ENCODE measurements at places on chromosomes 5 and 9.
A peak's percentile ranks its signal among the peaks of the same experiment; 100 is the strongest.

DNA sequence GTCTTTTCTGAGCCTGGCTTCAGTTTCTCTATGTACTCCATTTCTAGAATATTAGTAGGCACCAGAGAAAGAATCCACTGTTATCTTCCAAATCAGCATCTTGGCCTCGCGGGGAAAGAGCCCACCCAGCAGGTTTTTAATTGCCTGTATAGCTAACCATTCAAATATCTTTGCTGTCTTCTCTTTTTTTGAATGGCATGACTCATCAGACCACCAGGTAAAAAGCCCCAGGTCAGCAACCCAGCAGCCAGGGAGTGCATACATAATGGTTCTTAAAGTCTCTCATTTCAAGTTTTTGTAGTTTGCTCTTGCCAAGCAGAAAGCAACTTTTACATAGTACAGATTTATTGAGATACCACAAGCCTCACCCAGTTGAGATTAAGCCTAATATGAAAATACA, 50.7 kb downstream of the TMEM167A start:
- no peak for DNase-seq

DNA sequence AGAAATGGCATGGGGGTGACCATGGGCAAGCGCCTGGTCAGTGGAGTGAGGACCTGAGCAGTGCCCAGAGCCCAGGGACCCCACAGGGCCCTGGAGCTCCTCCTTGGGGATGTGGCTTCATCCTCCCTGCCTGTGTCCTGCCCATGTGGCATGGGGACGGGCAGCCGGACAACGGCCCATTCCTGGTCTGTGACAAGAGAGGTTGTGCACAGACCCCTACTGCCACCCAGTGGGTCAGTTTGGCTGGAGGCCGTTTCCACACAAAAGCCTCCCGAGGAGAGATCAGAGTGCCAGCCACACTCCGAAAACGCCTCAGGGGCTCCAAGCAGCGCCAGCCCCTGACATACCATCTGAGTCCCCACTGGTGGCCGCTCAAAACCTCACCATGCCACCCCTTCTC, 19.8 kb downstream of the SLC6A18 start:
- no peak for DNase-seq

GRCh38 chr5:154117050-154117449, 73.5 kb upstream of the GALNT10 start:
- no peak for DNase-seq

DNA sequence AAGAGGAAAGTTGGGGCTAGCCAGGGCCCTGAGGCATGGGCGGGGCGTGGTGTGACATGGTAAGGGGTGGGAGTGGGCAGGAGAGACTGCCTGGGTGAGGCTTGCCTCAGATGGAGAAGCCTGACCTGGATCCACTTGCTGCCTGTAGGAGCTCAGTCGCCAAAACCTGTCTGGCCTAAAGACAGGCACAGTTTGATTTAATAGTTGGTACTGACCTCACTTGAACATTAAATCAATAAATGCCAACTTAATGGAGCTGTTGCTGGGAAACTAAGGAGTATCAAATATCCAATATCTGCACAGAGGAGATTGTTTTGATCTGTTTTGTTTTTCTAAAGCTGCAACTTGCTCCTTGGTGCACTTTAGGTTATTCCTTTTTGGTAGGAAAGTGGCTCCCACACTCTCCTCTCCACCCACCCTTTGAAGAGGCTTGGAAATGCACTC, 86.4 kb downstream of the RCL1 start:
- no peak for DNase-seq

DNA sequence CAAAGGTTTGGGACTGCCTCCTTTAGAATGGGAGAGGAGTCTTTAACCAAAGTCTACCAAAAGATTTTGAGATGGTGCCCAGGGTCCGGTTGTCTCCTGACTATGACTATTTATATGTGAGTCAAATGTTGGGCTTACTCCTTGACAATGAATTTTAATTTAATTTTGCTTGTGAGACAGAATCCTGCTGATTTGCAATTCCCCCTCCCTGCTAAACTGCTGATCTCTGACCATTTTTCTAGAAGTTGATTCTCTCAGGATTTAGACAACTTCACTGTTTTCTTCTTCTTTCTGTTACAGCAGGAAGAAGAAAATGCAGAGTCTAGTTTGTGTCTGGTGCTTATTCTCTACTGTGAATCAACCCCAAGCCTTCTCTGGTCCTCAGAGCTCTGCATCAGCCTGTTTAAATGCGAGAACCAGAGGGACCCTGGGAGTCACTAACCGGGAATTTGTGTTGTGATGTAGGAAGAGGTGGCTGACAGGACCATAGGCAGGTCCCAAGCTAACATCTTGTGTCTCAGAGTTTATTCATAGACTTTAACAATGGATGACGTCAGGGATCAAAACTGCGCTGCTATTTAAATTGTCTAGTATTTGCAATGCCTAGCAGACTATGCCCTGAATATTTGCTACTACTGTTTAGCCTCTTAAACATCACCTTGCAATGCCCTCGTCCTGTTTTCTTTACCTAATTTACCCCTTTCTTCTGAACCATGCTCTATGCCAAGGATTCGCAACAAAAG, 124.0 kb upstream of the TAF11L2 start:
- no peak for DNase-seq

DNA sequence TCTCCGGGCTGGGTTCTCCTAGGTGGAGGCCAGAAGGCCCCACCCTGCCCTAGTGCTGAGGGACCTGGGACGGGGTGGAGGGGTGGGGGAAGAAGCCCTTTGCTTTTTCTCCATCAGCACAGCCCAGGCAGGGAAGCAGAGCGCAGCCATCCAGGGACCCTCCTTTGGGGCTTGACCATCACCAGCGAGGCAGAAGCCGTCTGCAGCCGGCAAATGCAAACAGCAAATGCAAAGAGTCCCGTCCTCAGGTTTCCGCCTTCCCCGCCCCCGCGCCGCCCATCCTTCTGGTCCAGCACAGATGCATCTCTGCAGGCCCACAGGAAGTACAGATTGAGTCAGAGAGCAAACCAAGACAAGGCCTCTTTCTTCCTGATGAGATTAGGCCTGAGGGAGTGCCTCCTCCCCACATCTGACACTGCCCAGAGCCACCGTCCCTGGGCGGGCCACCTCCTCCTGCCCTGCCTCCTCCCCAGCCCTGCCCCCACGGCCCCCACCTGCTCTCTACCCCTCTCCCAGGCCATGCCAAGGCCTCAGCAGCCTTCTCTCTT, 23.4 kb downstream of the CORO2A start:
- peak; percentile 17 for DNase-seq

- no peak for DNase-seq
Observed at GRCh38 chr5:7811715-7812114, 39.2 kb downstream of the CFAP90 start.

GRCh38 chr9:90795871-90796317, 5.7 kb upstream of the SYK start:
- DNase-seq: no peak

- DNase-seq: no peak
Observed at GRCh38 chr5:117731446-117731845, 1156.8 kb upstream of the SEMA6A start.

- no peak for DNase-seq
Observed at GRCh38 chr5:146072595-146072994, 32.8 kb downstream of the PLAC8L1 start.

- DNase-seq: no peak
Observed at GRCh38 chr5:113280541-113280940, 154.2 kb downstream of the TSSK1B start.

GRCh38 chr5:105903069-105903468, 1767.7 kb downstream of the EFNA5 start:
- no peak for DNase-seq

GRCh38 chr5:143201589-143201988, 201.9 kb downstream of the NR3C1 start:
- no peak for DNase-seq

DNA sequence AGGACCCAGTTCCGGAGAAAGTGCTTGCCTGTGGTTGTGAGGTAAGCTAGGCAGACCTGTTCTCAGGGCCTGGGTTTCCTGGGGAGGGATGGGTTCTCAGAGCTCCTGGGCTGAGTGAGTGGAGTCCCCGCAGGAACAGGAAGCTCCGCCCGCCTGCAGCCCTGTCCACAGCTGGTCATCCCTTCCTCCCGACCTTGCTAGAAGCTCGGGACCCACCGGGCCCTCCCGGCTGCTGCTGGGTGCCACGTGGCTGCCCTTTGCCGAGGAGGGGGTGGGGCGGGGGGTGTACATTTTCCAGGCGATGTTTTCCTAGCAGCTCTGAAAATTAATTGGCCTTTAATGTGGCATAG, 198.1 kb downstream of the C9orf50 start:
- DNase-seq: no peak

- no peak for DNase-seq
Observed at GRCh38 chr5:15718421-15719179, 218.6 kb downstream of the FBXL7 start.

DNA sequence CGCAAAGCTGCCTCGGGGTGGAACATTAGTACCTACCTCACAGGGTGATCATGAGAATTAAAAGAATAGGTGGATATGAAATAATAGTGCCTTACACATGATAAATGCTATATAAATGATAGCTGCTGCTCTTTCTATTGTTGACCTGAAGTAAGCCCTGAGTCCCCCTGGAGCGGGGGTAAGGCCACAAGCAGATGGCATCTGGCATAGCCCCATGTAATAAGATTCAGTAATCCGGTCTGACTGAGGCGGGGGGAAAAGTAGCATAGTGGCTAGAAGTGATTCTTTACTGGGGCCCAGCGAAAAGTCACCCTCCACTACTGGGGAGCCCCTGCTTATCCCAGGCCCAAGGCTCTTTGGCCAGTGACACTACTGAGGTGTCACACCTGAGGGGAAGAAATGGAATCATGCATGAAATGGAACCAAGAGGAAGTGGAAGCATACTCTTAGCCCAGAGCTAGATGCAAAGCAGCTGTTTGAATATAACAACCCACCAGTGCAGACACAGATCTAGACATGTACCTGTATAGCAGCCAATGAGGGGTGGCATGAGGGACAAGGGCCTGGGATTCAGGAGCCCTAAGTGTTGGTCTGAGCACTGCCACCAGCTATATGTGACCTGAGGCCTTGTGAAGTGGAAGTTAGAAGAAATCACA, 16.1 kb upstream of the FGFR4 start:
- DNase-seq: no peak

DNA sequence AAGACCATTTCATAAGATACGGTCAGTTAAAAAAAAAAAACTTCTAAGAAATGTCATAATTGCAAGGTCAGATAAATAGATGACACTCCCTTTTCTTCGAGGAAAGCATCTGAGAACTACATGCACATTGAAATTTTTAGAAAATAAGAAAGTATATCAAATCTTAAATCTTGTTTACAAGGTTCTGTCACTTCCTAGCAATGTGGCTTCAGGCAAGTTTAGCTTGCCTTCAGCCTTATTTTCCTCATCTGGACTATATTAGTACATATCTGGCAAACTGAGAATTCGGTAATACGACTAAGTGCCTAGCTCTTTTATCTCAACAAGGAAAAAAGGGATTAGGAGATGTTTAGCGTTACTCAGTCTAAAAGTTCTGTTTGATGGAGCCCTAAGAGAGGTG, 32.5 kb upstream of the OR2K2 start:
- no peak for DNase-seq

DNA sequence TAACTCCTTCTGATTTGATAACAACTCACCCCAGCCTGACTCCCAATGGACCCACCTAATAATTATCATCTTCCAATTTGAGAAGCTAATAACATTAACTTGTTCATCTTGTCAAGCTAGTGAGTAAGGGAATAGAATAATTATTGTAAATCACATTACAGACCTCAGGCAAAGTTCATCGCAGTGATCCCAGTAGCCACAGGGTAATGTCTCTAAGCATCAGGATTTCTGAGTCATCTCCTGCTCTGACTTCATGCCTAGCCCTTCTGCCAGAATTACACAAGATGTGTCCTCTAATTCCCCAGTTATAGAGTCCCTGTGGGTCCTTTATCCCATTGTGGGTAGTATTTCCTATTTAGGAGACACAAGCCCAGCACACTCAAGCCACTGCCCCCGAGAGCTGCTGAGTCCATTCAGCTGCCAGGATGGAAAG, 365.7 kb downstream of the DEPDC1B start:
- no peak for DNase-seq

DNA sequence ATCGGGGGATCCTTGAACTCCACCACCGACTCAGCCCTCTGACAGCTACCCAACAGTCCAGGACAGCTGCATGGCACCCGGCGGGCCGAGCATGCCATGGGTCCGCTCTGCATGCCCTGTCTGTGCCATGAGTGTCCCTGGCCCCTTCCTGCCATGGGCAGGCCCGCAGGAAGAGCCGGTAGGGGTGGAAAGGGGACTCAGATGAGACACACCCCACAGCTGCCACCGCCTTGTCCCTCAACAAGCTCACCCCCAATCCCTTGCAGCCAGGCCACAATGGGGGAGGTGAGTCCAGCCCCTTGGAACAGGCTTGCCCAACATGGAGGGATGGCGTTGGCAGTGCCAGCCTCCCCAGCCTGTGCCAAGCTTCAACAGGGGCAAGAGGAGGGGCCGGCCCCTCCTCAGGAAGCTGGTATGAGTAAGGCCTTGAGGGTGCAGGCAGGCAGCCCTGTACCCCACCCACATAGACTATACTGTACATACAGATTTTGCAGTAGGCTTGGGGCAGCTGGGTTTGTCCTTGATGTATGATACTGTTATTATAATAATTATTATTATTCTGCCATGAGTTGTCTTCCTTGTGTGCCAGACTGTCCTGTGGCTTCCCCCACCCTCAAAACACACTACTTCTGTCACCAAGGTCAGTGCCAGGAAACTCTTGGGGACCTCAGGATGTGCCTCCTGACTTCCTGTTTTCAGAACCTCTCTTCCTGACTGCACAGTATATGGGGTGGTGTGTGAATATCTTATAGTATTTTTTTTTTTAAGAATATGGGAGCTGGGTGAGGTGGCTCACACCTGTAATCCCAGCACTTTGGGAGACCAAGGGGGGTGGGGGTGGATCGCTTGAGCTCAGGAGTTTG, 12.0 kb upstream of the SLC34A1 start:
- DNase-seq: no peak

GRCh38 chr5:178350361-178351220, 118.0 kb upstream of the PHYKPL start:
- DNase-seq: no peak

GRCh38 chr5:75320371-75320770, 16.6 kb upstream of the HMGCR start:
- DNase-seq: no peak

GRCh38 chr9:83583151-83584014, 39.6 kb upstream of the IDNK start:
- DNase-seq: no peak

GRCh38 chr9:2181792-2182191, 166.6 kb downstream of the SMARCA2 start:
- no peak for DNase-seq

DNA sequence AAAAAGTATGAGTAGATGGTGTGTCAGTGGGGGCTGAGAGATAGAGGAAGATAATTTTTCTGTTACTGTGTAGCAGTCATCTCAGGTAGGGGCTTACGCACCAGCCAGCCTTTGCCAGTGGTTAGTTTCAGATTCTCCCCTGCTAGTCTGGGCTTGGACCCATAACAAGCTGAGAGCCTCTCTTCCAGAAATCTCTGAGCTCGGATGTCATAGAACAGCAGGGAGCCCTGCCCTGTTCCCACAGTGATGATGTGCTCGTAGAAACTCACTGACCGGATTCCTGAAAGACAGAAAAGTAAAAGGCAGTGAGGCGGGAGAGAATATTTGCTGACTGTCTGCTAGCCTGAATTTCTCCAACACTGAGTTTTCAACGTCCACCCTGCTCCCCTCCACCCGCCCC, 37.2 kb downstream of the DCAF12 start:
- no peak for DNase-seq

- DNase-seq: no peak
Observed at GRCh38 chr9:36113999-36114398, 22.5 kb upstream of the GLIPR2 start.

- DNase-seq: no peak
Observed at GRCh38 chr5:68438876-68439275, 223.3 kb downstream of the PIK3R1 start.

- DNase-seq: no peak
Observed at GRCh38 chr5:74529101-74529500, 111.4 kb downstream of the ENC1 start.

Data from activated CD4-positive, alpha-beta T cell treated with anti-CD3 and anti-CD28 coated beads for 24 hours (primary cell).